ENCODE measurements at places on chromosomes 16 and 17. TPM values are rescaled to one million over a fixed set of nuclear protein-coding genes. Genes with fewer than 3 reads are reported as not detected.

GRCh38 chr16:78638371-78638770 is 538.9 kb downstream of the WWOX start:
- DNase-seq, result no peak

- DNase-seq, result peak; percentile 69
These were observed 5.0 kb upstream of the TRAF4 start for GRCh38 chr17:28738680-28739384.

DNA sequence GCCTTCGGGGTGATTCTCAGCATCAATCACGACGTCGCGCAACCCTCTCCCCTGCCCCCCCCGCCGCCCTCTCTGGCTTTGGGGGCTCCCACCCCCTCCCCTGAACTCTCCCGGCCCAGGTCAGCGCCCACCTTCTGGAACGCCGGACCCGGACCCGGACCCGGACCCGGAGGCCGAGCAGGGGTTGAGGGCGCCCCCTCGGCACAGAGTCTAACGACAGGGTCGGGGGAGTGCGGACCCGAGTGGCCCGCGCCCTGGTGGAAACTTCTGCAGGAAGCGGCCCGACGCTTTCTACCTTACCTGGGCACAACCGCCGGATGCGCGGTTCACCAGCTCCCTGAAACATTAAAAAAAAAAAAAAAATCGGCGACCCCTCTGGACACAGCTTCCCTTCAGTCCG is 16.2 kb downstream of the SALL1 start:
- no peak for DNase-seq

GRCh38 chr17:64156670-64157069 is 26.7 kb upstream of the ERN1 start:
- no peak for DNase-seq

DNA sequence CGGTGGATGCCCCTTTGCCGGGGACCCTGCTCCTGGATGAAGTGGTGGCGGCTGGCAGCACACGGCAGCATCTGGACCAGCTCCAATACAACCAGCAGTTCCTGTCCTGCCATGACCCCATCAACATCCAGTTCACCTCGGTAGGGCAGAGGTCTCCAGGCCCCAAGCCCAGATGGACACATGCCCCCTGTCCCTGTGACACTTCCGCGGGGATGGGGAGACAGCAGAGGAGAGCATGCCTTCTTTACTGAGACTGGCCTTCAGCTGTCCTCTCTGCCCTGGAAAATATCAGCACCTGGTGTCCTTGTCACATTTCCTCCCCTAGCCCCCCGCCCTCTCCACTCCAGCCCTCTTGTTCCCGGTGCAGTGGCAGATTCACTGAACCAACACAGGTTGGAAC is 6.2 kb downstream of the CHAD start:
- no peak for DNase-seq

- DNase-seq, result no peak
These were observed 25.9 kb downstream of the OGFOD1 start for GRCh38 chr16:56477096-56477878.

- no peak for DNase-seq
These were observed 33.8 kb upstream of the PHLPP2 start for GRCh38 chr16:71758293-71758760.

- no peak for DNase-seq
These were observed 757.0 kb downstream of the CDH11 start for GRCh38 chr16:64364894-64365293.

- no peak for DNase-seq
These were observed 119.1 kb downstream of the CCDC182 start for GRCh38 chr17:57625957-57626356.

- no peak for DNase-seq
These were observed 51.3 kb downstream of the NKD1 start for GRCh38 chr16:50599494-50599893.

GRCh38 chr17:33220036-33220435 is 73.1 kb downstream of the ASIC2 start:
- no peak for DNase-seq

- no peak for DNase-seq
These were observed 363.7 kb downstream of the SNX29 start for GRCh38 chr16:12340151-12340733.

- DNase-seq, result no peak
These were observed 1.3 kb upstream of the SLC46A1 start for GRCh38 chr17:28407130-28407973.

DNA sequence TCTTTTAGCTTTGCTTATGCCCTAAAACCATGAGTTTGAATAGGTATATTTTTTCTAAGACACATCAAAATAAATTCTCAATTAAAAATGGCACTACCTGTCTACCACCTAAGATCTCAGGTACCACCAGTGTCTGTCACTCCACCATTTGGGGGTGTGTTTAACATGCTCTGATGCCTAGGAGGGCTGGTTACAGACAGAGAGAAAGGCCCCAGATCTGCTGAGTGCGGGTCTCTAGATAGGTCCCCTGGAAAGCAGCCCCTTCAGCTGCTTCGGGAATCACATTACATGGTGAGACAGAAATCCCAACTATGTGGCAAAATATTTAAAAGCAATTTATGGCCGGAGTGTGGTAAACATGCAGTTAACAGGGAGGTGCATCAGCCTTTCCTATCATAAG is 653 bp upstream of the VAC14 start:
- DNase-seq, result no peak

DNA sequence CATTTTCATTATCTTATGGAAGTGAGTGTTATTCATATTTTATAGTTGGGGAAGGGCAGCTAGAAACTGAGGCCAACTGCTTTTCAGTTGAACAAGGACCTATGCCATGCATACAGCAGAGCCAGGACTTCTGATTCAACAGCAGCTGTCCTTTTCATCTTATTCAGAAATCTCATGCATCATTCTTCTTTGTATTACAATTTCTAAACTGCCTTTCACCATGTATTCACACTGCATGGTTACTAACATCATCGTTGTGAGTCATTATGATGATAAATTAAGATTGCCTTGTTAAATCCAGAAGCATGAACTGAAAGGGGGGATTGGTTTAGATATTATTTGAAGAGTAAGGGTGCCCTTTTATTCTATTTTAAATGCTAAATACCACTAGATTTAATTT is 1470.1 kb upstream of the GOT2 start:
- DNase-seq, result no peak

GRCh38 chr16:89565506-89566372 is 5.3 kb downstream of the RPL13 start:
- DNase-seq, result peak; percentile 47

DNA sequence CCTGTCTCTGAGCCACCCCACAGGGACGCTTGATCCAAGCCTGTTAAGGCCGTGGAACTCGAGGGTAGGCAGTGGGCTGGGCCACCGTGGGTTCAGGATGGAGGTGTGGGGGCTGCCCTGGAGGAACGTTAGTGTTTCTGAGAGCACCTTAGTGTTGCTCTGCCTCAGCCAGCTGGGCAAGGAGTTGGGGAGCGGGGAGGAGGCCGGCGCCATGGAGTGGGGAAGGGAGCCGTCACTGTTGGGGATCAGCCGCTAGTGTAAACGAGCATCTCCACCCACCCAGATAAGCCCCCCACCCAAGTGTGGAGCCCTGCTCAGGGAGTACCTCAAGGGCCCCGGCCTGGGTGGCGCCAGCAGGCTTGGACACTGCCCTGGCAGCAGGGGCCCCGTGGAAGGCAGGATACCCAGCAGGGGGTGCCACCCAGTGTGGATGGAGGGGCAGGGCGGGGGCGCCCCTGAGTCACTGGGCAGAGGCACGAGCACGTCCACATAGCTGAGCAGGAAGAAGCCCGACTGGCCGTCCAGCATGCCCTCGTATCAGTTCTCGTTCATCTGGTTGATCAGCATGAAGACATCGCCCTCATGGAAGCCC is 98.6 kb downstream of the KPNA2 start:
- DNase-seq, result no peak

DNA sequence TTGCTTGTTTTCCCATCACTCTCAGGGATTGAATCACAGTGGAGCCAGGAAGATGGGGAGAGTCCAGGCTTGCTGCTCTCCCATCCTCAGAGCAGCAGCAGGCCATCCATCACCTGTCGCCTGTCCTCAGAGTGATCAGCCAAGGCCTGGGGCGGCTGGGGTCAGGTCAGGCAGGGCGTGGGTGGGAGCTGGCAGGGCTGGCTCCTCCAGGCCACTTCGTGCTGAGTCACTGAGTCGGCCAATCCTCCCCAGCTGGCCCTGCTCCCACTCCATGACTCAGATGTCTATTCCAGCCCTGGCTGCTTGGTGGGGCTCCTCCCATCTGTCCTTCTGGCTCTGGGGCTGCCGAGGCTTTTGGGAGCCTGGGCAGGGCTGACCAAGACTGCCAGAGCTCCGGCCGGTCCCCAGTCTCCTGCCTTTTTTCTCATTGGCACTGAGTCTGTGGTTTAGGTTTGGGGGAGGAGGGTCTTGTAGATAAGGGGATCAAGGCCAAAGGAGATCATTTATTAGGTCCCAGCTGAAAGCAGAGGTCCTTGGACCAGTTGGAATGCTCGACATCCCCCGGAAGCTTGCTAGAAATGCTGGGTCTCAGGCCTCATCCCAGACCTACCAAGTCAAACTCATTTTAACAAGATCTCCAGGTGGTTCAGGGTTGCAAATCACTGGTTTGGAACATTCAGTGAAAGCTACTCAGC is 72.7 kb downstream of the ABCC1 start:
- no peak for DNase-seq

GRCh38 chr16:68460067-68460466 is 11.8 kb upstream of the SMPD3 start:
- DNase-seq, result no peak

DNA sequence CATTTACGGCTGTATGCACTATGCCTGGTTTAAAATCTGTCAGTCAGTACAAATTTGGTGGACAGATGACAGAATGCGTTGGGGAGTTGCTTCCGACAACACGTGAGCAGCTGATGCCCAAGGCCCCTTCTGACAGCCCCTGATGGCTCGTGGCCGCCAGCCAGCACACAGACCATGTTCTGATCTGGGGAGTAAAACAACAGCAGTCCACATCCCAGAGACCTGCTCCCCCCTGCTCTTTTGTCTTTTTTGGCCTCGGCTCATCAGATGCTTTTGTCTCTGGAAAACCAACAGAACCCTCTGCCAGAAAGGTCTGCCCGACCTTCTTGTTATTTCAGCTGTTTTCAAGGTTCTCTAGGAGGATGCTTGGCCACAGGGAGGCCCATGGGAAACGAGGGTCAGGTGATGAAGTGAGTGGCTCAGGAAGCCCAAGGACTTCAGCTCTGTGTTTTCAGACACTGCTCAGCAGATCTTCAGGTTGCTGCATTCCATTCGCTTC is 10.8 kb downstream of the ARSG start:
- no peak for DNase-seq

DNA sequence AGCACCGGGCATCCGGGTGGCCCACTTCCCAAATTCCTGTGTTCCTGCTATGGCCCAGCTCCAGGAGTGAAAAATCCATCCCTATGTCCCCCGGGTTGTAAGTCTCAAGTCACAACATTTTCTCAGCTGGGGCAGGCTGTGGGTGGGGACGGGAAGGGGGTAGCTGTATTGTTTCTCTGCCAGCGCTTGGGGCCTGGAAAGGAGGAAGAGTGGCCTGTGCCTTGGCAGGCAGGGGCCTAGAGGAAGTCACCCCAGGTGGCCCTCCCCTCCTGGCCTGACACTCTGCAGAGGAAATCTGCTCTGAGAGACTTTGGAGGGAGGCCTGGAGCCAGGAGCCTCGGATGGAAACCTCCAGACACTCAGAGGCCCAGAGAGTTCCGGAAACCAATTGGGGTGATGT is 10.6 kb upstream of the SCN4A start:
- no peak for DNase-seq

DNA sequence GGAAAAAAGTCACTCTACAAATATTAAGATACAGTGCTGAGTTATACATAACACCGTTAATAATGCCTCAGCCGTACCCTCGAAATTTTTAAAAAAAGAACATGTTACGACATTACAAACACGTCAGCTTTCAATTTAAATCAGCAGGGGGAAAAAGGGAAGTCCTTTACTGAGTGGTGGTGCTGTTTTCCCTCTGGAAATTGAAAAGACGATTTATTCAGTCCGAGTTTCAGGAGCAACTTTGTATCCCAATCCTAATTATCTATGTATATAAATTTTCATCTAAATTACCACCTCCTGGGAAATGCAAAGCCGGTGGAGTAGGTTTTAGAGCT is 1.3 kb downstream of the NETO2 start:
- DNase-seq, result no peak

- no peak for DNase-seq
These were observed 177.4 kb downstream of the RBFOX1 start for GRCh38 chr16:7509963-7510601.

DNA sequence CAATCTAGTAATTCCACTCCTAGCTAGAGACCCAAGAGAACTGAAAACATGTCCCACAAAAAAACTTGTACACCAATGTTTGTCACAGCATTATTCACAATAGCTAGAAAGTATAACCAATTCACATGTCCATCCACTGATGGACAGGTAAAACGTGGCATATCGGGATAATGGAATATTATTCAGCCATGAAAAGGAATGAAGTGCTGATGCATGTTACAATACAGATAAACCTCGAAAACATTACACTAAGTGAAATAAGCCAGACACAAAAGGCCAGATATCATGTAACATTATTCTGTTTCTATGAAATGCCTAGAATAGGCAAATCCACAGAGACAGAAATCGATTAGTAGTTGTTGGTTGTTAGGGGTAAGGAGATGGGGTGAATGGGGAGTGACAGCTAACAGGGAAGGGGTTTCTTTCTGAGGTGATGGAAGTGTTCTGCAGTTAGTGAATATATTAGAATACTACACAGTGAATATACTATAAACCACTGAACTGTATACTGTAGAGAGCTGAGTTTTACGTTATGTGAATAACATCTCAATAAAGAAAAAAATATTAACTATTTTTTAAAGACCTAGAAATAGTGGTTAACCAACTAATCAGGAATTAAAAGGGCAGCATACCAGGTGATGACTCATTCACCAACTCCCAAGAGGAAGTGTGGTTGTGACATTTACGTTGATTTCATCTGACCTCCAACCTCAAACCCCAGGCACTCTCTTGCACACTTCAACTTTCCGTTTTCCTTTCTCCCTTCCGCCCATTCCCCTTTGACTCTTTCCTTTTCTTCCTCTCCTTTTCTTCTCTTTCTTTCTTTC is 48.6 kb downstream of the GAS7 start:
- DNase-seq, result no peak

- no peak for DNase-seq
These were observed 163.5 kb downstream of the SDK2 start for GRCh38 chr17:73480740-73481139.

FA2H gene
- total RNA-seq, result not detected

SCNN1G gene
- not detected for total RNA-seq

MMP25 gene
- total RNA-seq, result 0.84 TPM

IRX6 gene
- total RNA-seq, result not detected

DNAI2 gene
- not detected for total RNA-seq

OTOP2 gene
- total RNA-seq, result not detected

KRTAP1-1 gene
- not detected for total RNA-seq

EEF2K gene
- total RNA-seq, result 19.1 TPM

GH2 gene
- not detected for total RNA-seq

GP2 gene
- total RNA-seq, result 6.6 TPM
